GM10248 (cell line): ENCODE measurements at places on chromosomes 12 and 14.
A peak's percentile ranks its signal among the peaks of the same experiment; 100 is the strongest.

DNA sequence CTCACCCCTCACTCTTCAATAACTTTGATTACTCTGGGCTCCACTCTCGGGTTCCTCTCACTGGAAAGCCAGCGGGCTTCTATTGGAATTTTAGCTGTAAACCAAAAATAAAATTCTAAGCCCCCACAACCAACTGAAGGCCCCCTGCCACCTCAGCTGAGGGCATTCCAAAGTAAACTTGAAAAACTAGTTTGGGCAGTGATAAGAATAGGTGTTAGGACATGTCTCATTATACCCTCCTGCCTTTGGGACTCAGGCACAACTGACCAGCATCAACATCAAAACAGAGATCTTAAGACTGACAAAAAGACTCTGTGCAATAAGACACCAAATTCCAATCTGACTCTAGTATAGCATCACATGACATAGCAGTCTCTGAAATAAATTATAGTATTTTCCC is 11.9 kb upstream of the TSPAN9 start:
- no peak for DNase-seq

GRCh38 chr12:131222329-131223139 is 268.8 kb downstream of the ADGRD1 start:
- DNase-seq, result no peak

- DNase-seq, result peak; percentile 77
Observed at GRCh38 chr12:55927588-55928502, at the start of gene PYM1. Gene PYM1, minus strand, starts transcription at chr12:55927894. Its CDS starts 133 bp downstream, at chr12:55927761.

DNA sequence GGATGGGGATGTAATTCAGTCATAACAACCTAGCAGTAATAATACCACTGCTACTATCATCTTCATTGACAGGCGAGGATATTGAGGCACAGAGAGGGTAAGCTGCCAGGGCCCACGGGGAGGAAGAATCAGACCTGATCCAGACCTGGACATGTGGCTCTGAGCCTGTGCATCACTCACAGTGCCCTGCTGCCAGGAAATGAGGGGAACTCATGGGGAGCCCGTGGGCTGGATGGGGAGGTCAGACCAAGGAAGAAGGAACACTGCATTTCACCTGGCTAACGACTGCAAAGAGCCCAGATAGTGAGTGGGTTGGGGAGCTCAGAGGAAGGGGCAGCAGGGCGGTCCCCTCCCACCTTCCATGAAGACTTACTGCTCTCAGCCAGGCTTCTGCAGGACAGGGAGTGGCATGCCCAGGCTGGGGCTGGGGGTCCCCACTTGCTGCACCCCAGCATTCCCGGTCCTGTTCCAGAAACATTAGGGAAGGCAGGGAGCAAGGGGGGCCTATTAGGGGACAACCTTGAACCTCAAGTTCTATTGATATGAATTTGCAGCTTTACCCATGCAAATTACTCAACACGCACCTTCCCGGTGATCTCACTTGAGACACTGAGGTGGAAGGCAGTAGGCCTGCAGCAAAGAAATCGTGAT is 37.7 kb downstream of the CALM1 start:
- no peak for DNase-seq

GRCh38 chr12:132514838-132515237 is 24.9 kb downstream of the FBRSL1 start:
- DNase-seq, result no peak

GRCh38 chr12:50326590-50327284 is 43.4 kb upstream of the LIMA1 start:
- DNase-seq, result no peak
